ENCODE measurements at places on chromosomes 13 and 19.

DNA sequence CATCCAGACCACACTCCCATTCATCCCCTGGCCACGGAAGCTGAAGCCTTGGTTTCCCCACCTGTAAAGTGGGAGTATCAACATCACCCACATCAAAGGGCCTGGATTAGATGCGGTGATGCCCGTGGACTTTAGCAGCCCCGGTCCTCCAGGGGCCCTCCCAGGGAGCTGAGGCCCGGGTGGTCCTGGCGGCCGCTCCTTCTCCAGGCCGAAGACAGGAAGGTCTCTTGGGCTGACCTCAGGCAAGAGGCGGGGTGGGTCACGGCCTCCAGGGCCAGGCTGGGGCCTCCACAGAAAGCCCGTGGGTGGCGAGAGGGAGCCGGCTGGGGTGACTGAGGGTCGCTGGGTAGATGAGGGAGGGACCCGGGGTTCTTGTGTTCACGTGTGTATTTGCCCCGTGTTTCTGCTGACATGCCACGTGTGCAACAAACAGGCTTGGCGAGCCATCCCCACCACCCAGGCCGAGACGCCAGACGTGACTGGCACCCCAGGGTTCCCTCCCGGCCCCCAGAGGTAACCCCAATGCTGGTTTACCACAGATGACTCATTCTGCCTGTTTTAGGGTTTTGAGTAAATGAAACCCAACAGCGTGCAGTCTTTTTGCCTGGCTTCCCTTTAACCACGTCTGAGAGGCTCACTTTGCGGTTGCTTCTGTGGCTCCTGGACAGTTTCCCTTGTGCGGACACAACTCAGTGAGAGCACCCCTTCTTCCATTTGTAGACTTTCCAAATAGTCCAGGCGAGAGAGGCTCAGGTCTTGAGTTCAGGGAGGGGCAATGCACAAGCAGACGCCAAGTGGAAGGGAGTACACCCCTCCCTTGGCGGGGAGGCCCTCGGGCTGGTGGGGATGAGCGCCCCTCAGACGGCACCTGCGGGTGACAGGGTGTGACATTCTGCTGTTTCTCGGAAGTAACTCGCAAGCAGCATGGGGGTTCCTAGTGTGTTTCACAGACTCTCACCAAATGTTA is 42.9 kb downstream of the C13orf46 start:
- peak; percentile 37 for DNase-seq

- DNase-seq, result no peak
These were observed 15.1 kb downstream of the ZNF175 start for GRCh38 chr19:51586103-51586728.

DNA sequence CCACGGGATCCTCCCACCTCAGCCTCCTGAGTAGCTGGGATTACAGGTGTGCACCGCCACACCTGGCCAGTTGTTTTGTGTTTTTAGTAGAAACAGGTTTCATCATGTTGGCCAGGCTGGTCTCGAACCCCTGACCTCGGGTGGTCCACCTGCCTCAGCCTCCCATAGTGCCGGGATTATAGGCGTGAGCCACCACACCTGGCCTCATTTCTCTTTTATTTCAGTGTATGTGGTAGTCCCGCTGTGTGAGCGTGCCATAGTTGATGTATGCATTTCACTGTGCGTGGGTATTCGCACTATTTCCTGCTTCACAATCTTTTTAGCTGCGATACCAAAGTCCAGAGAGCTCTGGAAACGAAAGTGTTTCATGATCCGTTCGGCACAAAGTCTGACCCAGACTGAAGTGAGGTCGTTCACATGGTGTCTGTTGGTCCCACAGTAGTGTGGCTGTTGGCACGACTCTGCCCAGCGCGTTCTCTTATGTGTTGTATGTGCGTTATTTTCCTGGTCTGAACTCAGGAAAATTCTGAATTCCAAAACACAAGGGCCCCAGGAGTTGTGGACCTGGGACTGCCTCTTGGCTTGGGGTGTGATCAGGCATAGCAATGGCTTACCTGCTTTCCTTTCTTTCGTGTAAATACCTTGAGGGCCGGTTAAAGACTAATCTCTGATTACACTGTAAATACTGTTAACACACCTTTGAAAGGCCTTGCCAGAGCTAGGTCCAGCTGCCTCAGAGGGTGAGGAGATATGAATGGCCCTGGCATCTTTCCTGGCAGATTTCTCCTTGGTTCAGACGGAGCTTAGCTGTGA is 8.6 kb downstream of the EPN1 start:
- DNase-seq, result no peak

DNA sequence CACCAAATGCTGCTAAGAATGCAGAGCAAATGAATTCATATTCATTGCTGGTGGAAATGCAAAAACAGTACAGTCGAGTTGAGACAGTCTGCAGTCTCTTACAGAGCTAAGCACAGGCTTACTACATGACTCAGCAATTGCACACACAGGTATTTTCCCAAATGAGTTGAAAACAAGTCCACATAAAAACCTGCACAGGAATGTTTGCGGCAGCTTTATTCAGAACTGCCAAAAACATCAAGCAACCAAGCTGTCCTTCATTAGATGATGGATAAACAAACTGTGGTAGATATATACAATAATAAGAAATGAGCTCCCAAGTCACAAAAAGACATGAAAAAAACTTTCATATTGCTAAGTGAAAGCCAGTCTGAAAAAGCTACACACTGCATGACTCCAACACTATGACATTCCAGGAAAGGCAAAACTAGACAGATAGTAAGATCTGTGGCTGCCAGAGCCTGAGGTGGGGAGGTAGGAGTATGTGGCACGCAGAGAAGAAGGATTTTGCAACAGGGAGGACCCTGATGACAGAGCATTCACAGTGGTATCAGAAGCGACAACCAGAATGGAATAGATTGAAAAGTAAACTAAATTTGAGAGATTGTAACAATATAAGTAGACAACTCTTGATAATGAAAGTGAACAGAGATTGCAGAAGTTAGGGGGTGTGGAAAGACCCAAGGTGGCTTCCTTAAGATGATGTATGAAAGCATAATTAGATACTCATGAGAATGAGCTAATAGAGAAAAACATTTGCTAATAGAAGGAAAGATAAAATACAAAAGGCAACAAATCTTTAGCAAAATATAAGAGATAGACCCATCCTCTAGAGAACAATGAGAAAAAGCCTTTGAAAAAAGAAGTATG is 52.7 kb downstream of the TSC22D1 start:
- peak; percentile 69 for DNase-seq
